ENCODE measurements at places on chromosomes 16 and 17. TPM values are rescaled to one million over a fixed set of nuclear protein-coding genes. Genes with fewer than 3 reads are reported as not detected.

- no peak for DNase-seq
Observed at GRCh38 chr17:64004903-64005733, 7.0 kb downstream of the PRR29 start.

- DNase-seq: no peak
Observed at GRCh38 chr17:10271106-10271562, 72.7 kb upstream of the GAS7 start.

DNA sequence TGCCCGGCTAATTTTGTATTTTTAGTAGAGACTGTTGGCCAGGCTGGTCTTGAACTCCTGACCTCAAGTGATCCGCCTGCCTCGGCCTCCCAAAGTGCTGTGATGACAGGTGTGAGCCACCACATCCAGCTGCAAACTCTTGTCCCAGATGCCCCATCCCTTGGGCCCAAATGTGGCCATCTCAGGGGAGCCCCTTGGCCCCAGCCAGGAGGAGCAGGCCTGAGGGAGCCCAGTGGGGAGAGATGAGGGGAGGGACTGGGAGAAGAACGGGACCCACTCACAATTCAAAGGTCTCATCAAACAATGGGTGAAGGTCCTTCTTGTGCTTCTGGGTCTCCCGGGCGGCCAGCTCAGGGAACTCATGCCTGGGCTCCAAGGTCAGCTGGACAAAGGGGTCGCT is 14.5 kb downstream of the UNC13D start:
- no peak for DNase-seq

DNA sequence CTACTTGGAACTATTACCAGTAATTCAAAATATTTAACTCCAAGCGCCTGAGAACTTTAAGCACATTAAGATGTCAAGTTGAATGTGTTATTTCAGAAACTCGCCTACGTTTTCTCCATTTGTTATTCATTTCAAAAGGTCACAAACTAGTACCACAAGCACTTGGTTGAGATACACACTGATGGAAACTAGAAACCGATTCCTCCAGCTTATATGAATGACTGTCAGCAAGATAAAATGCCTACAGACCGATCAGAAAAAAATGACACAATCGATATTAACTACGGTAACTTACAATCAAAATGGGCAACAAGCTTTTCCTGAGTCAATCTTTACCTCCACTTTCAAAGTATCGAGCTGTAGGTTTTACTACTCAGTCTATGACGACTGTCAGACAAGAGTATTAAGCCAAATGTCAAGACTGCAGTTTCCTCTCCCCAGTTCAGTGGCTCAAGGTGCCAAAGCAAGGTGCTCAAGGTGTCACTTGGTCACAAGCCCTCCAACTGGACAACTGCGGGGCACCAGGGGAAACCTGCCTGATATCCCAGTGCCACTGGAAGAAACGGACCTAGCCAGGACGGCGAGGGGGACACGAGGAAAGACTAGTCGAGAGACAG is 678 bp downstream of the SRP68 start:
- DNase-seq: no peak

TOX3 gene
- polyA plus RNA-seq: 31.6 TPM
